ENCODE measurements at places on chromosomes 12 and 14.
A peak's percentile ranks its signal among the peaks of the same experiment; 100 is the strongest.

GRCh38 chr14:50783563-50783962 lies 47.4 kb downstream of the NIN start:
- no peak for DNase-seq
- H3K27me3 ChIP-seq: no peaks in the 10 kb centered on the region
- no peaks in the 10 kb centered on the region for H3K36me3 ChIP-seq
- H3K4me1 ChIP-seq: peaks cover 45% of the 10 kb centered on the region
- H3K27ac ChIP-seq: peak overlapping the region; percentile 56
- no peak overlapping the region for H3K4me3 ChIP-seq

DNA sequence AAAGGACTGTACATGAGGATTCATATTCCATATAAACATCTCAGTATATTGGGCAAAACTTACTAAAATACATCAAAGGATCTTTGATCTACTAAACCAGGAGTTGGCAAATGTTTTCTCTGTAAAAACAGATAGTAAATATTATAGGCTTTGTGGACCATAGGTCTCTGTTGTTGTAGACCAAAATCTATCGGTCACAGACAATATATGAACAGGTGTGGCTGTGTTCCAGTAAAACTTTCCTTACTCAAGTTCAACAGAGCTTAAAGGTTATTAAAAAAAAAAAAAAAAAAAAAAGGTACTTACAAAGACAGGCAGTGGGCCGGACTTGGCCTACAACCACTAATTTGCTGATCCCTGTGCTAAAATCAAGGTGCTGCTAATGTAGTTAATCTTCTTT lies 40.3 kb downstream of the PAWR start:
- H3K4me1 ChIP-seq: no peaks in the 10 kb centered on the region
- H3K27ac ChIP-seq: no peak overlapping the region
- DNase-seq: no peak
- no peaks in the 10 kb centered on the region for H3K27me3 ChIP-seq
- H3K4me3 ChIP-seq: no peak overlapping the region
- H3K36me3 ChIP-seq: no peaks in the 10 kb centered on the region

- no peak overlapping the region for H3K4me3 ChIP-seq
- H3K27me3 ChIP-seq: no peaks in the 10 kb centered on the region
- peaks cover 11% of the 10 kb centered on the region for H3K4me1 ChIP-seq
- DNase-seq: no peak
- no peaks in the 10 kb centered on the region for H3K36me3 ChIP-seq
Observed at GRCh38 chr12:112900298-112901145, 6.2 kb upstream of the OAS1 start.

- no peaks in the 10 kb centered on the region for H3K27me3 ChIP-seq
- peaks cover 14% of the 10 kb centered on the region for H3K4me1 ChIP-seq
- DNase-seq: peak; percentile 1
- H3K36me3 ChIP-seq: no peaks in the 10 kb centered on the region
- H3K27ac ChIP-seq: no peak overlapping the region
Observed at GRCh38 chr14:56002876-56003625, 115.2 kb upstream of the PELI2 start.

DNA sequence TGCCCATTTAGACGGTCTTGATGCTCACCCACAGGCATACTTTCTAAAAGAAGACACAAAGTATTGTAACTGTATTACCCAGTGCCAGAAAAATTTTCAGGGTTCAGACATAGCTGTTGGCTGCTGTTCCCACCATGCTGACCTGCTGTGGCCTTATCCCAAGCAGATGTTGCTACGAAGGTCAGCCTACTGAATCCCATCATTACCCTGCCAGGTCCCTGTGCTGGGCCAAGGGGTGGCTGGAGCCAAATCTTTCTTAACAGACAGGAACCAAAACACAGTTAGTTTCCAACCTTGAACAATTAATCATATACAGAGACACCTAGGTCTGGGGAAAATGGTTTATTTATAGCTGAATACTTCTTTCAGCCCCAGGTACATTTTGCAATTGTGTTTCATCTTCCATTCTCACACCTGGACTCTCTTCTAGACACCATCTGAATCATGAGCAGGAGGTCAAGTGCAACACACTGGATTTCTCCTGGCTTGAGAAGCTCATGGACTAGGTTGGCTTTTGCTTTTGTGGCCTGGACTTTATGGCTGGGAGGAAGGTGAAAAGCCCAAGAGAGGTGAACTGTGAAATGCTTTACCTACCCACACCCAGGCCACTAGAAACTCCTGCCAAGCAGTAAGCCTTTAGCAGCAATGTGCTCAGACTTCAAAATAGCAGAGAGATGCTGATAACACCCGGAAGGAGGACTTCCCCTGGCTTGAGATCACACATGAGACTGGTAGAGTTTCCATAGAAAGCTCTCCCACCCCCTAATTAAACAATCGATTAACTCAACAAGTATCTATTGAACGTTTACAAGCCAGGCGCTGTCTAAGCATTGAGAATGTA lies 150.1 kb downstream of the SUDS3 start:
- H3K36me3 ChIP-seq: no peaks in the 10 kb centered on the region
- H3K27me3 ChIP-seq: no peaks in the 10 kb centered on the region
- H3K27ac ChIP-seq: no peak overlapping the region
- DNase-seq: no peak

- H3K4me3 ChIP-seq: no peak overlapping the region
- DNase-seq: no peak
- H3K27ac ChIP-seq: no peak overlapping the region
- H3K36me3 ChIP-seq: no peaks in the 10 kb centered on the region
- H3K4me1 ChIP-seq: no peaks in the 10 kb centered on the region
- no peaks in the 10 kb centered on the region for H3K27me3 ChIP-seq
Observed at GRCh38 chr14:76975051-76975450, 53.5 kb downstream of the IRF2BPL start.

DNA sequence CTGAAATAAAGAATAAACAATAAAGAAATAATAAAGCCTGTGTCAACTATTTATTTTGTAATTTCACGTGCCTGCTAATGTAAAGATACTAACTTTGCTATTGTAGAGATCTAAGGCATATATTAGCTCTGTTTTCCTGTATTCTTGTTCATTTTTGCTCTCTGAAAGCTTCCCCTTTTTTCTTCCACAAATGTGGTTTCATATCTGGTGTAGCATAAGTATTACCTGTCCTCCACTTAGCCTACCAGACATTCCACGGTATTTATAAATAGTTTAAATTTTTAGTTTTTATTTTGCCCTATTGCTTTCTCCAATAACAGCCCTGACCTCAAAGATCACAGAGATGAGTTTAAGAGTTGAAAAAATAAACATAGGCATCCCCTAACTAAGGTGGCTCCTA lies 92.6 kb upstream of the ATP2B1 start:
- no peak overlapping the region for H3K27ac ChIP-seq
- no peaks in the 10 kb centered on the region for H3K4me1 ChIP-seq
- no peak overlapping the region for H3K4me3 ChIP-seq
- no peaks in the 10 kb centered on the region for H3K36me3 ChIP-seq
- no peak for DNase-seq

All from effector memory CD4-positive, alpha-beta T cell (primary cell).